ENCODE measurements at places on chromosomes 3 and 15.

DNA sequence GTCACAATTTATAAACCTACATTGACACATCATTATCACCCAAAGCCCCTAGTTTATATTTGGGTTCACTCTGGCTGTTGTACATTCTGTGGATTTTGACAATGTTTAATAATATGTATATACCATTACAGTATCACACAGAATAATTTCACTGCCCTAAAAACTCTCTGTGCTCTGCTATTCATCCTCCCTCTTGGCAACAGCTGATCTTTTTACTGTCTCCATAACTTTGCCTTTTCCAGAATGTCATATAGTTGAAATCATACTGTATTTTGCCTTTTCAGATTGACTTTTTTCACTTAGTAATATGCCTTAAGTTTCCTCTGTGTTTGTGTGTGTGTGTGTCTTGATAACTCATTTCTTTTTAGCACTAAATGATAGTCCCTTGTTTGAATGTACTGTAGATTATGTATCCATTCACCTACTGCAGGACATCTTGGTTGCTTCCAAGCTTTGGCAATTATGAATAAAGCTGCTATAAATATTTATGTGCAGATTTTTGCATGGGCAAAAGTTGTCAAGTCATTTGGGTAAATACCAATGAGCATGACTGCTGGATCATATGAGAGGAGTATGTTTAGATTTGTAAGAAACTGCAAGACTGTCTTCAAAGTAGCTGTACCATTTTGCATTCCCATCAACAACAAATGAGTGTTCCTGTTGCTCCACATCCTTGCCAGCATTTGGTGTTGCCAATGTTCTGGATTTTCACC is 9.5 kb downstream of the PARP15 start:
- no peak for DNase-seq

- no peak for DNase-seq
Observed at GRCh38 chr3:37986479-37987314, 3.9 kb upstream of the VILL start.

DNA sequence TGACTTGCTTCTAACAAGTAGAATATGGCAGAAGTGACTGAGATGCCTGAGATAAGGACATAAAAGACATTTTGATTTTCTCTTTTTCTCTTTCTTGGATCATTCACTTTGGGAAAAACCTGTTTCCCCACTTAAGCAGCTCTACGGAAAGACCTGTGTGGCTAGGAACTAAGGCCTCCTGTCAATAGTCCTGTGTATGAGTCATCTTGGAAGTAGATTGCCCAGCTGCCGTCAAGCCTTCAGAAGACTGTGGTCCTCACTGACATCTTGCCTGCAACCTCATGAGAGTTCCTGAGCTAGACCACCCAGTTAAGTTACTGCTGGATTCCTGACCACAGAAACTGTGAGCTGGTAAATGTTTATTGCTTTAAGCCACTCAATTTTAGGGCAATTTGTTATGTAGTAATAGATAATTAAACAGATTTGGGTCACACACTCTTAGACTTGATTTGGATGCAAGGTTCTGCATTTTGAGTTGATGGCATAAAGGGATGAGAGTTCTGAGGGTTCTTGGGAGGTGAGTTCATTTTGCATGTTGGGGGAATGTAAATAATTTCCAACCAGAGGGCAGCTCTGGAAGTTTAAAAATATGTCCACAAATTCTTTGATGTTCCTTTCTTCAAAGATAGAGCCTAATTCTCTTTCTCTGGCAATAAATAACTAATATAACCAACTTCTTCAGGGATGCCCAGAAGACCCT is 229.2 kb downstream of the SQOR start:
- DNase-seq, result no peak

GRCh38 chr3:131082871-131083863 is 56.5 kb downstream of the NEK11 start:
- DNase-seq, result no peak

- DNase-seq, result no peak
Observed at GRCh38 chr3:102161384-102162006, 273.3 kb upstream of the ZPLD1 start.

DNA sequence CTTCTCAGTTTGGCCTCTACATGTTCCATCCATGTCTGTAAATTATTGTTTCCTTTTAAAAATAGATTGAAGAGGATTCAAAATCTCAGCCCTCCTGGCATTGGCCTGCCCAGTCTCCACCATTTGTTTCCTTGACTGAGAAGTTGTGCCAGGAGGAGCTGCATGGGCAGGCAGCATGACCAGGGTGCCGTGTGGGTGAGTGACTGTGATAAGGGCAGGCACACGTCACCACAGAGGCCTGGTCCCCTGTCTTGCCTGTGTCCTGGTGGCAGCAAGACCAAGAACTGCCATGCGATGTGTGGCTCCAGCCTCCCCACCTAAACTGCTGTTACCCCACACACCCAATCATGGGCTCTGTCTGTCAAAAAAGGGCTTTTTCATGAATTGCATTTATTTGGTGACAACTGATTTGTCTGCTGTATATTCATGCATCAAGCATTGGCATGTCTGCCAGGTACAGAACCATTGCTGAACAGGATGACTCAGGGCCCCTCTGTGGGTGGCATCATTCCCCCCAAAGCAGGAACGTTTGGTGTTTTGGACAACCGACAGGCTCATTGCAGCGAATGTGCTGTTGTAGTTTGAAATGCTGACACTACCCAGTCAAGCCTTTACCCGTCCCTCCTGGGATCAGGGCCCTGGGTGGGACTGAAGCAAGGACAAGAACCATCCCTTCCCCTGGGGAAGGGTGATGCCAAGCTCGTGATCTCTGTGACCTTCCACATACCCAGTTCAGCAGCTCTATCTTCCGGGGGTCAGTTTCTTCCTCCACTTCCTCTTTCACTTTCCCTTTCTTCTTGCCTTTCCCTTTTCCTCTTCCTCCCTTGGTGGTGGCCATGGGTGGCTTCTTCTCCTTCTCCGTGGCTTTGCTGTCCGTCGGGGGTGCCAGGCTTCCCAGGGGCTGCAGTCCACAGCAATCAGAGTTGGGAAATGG is 51.6 kb downstream of the TRPM1 start:
- no peak for DNase-seq

DNA sequence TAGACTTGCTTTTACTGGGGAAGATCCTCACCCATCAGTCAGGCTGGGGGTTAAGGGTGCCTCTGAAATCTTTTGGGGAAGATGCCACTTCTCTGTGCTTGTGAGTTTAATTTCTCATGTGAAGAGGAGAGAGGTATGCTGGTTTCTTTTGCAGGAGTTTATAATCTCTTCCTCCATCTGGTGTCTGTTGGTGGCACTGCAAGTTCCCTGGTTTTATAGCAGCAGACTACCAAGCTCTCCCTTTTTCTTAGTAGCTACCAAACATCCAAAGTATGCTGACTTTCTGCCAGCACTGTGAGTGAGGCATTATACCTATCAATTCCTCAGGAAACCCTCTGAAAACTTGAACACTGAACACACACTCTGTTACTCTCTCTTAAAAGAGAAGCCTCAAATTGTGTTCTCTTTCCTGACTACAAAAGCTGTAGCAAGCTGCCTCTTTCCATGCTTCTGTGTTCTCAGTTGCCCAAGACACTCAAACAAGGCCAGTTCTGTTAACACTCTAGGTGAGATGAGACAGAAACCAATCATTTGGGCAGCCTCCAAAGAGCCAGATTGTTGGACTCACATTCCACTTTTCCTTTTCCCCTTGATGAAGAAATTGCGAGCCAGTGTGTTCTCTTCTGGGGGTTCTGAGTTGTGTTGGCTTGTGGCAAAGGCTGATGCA is 299.5 kb downstream of the GAP43 start:
- no peak for DNase-seq

DNA sequence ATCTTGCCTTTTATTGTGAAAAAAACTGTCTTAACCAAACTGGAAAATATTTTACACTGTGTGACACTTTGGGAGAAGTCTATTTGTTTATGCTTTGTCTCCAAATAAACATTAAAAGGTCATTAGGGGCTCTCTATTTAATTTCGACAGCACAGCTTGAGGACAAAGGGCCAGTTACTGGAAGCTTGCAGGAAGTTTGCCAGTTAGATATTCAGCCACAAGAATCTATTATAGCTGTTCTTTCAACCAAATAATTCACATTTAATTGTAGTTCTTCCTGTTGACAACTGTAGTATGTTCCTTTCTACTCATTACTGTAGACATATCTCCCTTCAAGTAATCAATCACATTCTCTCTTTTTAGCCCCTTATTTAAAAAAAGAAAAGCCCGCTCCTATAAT is 6.1 kb downstream of the CP start:
- no peak for DNase-seq

- no peak for DNase-seq
Observed at GRCh38 chr15:101502572-101503295, 13.2 kb upstream of the PCSK6 start.

DNA sequence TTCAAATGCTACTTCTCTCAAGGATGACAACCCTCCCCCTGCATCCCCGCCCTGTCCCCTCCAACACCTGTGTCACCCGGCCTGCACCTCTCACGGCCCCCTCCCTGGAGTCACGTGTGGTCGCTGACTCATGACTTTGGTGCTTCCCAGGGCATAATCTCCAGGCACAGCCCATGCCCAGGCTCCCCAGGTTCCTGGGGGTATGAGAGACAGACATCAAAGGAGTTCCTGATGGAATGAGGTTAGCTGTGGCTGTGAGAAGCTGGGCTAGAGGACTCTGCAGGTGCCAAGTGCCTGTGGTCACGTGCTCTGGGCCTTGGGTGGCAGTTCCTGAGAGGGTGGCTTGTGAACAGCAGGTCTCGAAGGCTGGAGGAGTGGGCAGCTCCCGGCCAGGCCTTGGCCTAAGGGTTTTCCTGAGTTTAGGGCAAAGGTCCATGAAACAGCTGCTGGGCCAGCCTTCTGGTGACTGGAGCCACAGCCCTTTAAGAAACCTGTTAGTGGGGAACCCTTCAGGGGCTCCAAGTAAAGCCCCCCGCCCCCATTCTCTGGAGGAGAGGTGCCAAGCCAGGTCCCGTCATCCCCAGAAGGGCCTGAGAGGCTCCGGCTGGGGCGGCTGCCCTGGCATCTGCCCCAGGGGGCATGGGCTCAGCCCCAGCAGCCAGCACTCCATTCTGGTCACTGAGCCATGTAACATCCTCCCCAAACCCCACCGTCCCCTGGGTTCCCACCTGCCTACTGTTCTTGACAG is 230.0 kb downstream of the XXYLT1 start:
- DNase-seq, result no peak
